ENCODE measurements at places on chromosomes 16 and 17. TPM values are rescaled to one million over a fixed set of nuclear protein-coding genes. Genes with fewer than 3 reads are reported as not detected.

GRCh38 chr17:27585153-27585681 is 45.8 kb upstream of the LGALS9 start:
- no peak for DNase-seq
- no peaks in the 10 kb centered on the region for H3K27me3 ChIP-seq
- H3K4me1 ChIP-seq, result peaks cover 13% of the 10 kb centered on the region
- H3K27ac ChIP-seq, result no peak overlapping the region
- no peak overlapping the region for H3K4me3 ChIP-seq

DNA sequence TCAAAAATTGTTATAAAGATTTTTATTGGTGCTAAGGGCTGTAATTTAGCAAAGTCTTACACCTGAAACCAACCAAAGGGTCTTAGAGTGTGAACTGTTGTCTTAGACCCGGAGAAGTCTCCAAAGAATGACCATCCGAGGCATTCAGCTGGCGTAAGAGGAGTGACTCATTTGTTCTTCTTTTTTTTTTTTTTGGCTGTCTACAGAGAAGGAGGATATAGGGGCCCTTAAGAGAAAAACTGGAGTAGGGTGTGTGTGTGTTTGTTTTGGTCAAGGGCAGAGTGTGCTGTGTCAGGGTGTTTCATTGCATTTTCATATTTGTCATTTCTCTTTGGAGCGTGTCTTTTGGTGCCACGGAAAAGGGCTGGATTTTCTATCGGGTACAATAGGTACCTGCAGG is 508.0 kb downstream of the WWOX start:
- no peaks in the 10 kb centered on the region for H3K4me1 ChIP-seq
- H3K4me3 ChIP-seq, result no peak overlapping the region
- no peaks in the 10 kb centered on the region for H3K27me3 ChIP-seq
- no peak overlapping the region for H3K27ac ChIP-seq
- DNase-seq, result no peak

GRCh38 chr17:76623271-76624146 is 20.0 kb downstream of the ST6GALNAC1 start:
- H3K27ac ChIP-seq, result no peak overlapping the region
- no peak overlapping the region for H3K4me3 ChIP-seq
- DNase-seq, result peak; percentile 80

- H3K27me3 ChIP-seq, result no peaks in the 10 kb centered on the region
- H3K36me3 ChIP-seq, result no peaks in the 10 kb centered on the region
- DNase-seq, result no peak
These were observed 20.4 kb downstream of the COTL1 start for GRCh38 chr16:84597528-84597896.

The HIGD1B gene
- total RNA-seq, result 9.6 TPM

The TSPOAP1 gene
- 22.7 TPM for total RNA-seq

All from body of pancreas (tissue), 4 donors.